ENCODE measurements at places on chromosomes 12 and 14. TPM values are rescaled to one million over a fixed set of nuclear protein-coding genes. Genes with fewer than 3 reads are reported as not detected.

Gene EGLN3
- total RNA-seq: 1.1 TPM

Gene OR11H12
- total RNA-seq: not detected

Gene TMEM30B
- not detected for total RNA-seq

Gene UBE2N
- total RNA-seq: 28.5 TPM

Gene PLEK2
- 8.9 TPM for total RNA-seq

Gene NCOR2
- total RNA-seq: 98.0 TPM

Gene CSRNP2
- 37.1 TPM for total RNA-seq

Gene BHLHE41
- 27.8 TPM for total RNA-seq

Gene MUCL1
- total RNA-seq: not detected

Gene RFLNA
- 76.1 TPM for total RNA-seq

Gene TRPV4
- total RNA-seq: 0.32 TPM
